ENCODE measurements at places on chromosomes 12 and 14. TPM values are rescaled to one million over a fixed set of nuclear protein-coding genes. Genes with fewer than 3 reads are reported as not detected.

DNA sequence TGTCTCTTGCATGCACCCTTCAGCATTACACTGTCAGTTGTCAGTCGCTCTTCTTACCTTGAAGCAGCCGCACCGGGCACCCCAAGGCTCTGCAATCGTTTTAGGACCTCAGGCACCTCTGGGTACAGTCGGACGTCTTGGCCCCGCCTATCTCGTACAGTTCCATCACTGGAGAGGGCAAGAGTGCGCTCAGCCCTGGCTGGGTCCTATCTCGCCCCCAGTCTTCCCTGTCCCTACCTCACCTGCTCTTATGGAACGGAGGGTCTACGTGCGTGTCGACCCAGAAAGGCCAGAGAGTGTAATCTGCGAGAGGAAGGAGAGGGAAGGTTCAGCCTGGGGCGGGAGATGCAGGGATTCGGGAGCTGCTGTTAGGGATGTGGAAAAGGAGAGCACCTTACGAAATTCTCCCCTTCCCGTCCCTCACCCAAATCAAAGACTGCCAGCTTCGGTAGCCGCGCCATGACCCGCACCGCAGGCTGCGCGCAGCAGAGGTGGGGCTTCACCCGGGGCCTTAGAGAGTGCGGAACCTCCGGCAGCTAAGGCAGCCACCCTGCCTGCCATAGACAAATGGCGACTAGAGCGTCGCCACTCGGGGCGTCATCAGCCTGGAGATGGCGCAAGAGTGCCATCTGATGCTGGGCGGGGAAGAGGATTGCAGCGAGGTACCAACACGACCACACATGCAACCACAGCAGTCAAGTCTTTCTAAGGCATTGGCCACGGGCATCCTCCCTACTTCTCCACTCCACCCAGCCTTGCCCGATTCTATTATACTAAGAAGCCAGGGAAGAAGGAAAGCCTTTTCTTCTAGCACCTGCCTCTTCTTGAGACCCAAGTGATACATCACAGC, at the start of gene MDP1:
TSS of gene MDP1 (minus strand) at position 572 of the 850 bp plus-strand sequence. CDS start at position 461, 111 bp downstream.
- peak within 1 kb of the TSS; percentile 99 for H3K27ac ChIP-seq
- no peaks in the 10 kb centered on the region for H3K27me3 ChIP-seq
- peak within 1 kb of the TSS; percentile 94 for H3K4me3 ChIP-seq
- H3K36me3 ChIP-seq: peaks cover 7% of the 10 kb centered on the region
- peaks cover 43% of the 10 kb centered on the region for H3K4me1 ChIP-seq

- H3K4me1 ChIP-seq: no peaks in the 10 kb centered on the region
- H3K27me3 ChIP-seq: no peaks in the 10 kb centered on the region
- DNase-seq: no peak
- H3K4me3 ChIP-seq: no peak overlapping the region
- no peak overlapping the region for H3K27ac ChIP-seq
- H3K36me3 ChIP-seq: peaks cover 4% of the 10 kb centered on the region
Measured at GRCh38 chr12:117005417-117006046, 93.7 kb downstream of the TESC start.

- H3K4me3 ChIP-seq: no peak overlapping the region
- no peaks in the 10 kb centered on the region for H3K4me1 ChIP-seq
- no peak for DNase-seq
- H3K27me3 ChIP-seq: peaks cover 8% of the 10 kb centered on the region
- H3K27ac ChIP-seq: no peak overlapping the region
Measured at GRCh38 chr12:105860561-105861207, 278.1 kb downstream of the NUAK1 start.

DNA sequence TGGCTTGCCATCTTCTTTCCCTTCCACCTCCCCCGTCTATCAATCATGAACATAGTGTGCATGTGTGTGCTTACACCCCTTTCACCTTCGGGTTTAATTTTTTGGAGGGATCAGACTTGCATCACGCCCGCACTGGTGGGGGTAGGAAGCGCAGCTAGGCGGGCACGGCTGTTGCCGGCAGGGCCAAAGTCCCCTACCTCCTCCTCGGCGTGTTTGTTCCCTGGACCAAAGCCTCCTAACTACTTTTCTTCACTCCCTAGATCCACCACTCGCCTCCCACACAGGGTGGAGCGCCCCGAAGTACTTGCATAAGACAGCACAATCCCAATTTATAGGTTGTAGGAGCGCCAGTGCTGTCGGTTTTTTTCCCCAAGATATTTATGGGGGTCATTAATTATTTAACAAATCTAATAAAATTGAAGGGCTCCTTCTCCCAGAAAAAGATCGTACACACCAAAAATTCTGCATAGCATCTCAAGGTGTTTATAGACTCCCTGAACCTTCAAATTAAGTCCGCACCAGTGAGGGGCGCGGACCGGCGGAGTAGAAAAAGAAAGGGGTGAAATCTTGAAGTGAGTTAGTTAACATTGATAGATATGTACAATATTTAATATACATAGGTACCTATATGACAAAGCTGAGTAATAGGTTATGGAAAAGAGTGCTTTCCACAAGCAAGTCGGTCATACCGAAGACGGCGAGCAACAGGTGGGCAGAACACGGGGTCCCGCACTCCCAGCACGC, 717 bp downstream of the PKP2 start:
- DNase-seq: no peak
- H3K36me3 ChIP-seq: peaks cover 5% of the 10 kb centered on the region
- peaks cover 39% of the 10 kb centered on the region for H3K27me3 ChIP-seq
- peak overlapping the region; percentile 78 for H3K4me3 ChIP-seq
- no peak overlapping the region for H3K27ac ChIP-seq
- peaks cover 14% of the 10 kb centered on the region for H3K4me1 ChIP-seq

RND1 gene
- total RNA-seq: 3.7 TPM

- peak overlapping the region; percentile 92 for H3K4me3 ChIP-seq
- peak; percentile 62 for DNase-seq
- no peaks in the 10 kb centered on the region for H3K27me3 ChIP-seq
- H3K36me3 ChIP-seq: no peaks in the 10 kb centered on the region
- H3K27ac ChIP-seq: peak overlapping the region; percentile 97
Measured at GRCh38 chr14:39266525-39266870, 32.8 kb downstream of the MIA2 start.

KLHDC1 gene
- total RNA-seq: 1.7 TPM

NRIP2 gene
- not detected for total RNA-seq

ABCC9 gene
- not detected for total RNA-seq
